ENCODE measurements at places on chromosomes 7 and 10.

DNA sequence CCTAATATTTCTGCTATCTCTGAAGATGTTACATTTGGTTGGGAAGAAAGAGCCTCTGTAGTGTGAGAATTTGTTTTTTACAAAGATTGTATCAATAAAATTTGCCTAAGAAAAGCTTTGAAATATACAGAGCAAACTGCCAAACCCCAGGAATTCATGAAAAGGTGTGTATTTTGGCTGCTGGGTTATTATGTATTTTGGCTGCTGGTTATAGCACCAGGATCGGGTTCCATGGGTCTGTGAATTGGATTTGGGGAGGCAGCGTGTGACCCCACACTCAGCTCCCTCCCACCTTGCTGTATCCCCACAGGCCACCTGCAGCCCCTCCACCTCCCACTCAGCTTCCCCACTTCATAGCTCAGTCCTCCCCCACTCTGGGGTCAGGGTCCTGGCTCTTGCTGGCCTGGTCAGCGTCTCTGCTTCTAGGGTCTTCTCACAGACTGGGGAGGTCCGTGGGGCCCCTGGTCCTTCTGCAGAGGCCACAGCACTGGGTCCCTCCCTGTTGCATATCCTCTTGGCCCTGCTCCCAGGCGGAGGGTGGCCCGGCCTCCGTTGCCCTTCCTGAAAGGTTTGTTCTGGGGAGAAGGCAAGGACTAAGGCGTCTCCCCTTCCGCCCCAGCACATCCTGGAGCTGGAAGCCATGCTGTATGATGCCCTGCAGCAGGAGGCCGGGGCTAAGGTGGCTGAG lies 24.0 kb upstream of the DPYSL4 start:
- no peak for DNase-seq

- DNase-seq: no peak
Observed at GRCh38 chr7:143885951-143886350, 16.0 kb downstream of the TCAF1 start.

- DNase-seq: no peak
Observed at GRCh38 chr10:75857896-75858295, 426.5 kb downstream of the LRMDA start.

- no peak for DNase-seq
Observed at GRCh38 chr7:105218215-105218614, 170.5 kb downstream of the SRPK2 start.

DNA sequence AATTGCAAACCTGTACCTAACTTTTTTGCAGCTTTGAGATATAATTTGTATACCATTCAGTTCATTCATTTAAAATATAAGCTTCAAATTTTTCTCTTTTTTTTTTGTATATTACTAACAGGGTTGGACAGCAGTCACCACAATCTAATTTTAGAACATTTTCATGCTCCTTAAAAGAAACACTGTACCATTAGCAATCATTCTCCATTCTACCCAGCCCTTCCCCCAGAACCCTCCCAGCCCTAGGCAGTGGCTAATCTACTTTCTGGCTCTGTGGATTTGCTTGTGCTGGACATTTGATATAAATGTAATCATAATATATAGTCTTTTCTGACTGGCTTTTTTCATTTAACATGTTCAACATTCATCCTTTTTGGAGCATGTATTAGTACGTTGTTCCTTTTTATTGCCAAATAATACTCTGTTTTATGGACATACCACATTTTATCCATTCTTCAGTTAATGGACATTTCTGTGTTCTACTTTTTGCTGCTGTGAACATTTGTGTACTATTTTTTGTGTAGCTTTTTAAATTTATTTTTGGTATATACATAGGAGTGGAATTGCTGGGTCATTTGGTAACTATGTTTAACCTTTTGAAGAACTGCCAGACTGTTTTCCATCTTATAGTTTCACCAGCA lies 40.9 kb upstream of the ST7 start:
- no peak for DNase-seq

GRCh38 chr7:65951837-65952578 lies 30.0 kb downstream of the GUSB start:
- no peak for DNase-seq

- no peak for DNase-seq
Observed at GRCh38 chr10:120630266-120630665, 173.2 kb downstream of the PLPP4 start.

DNA sequence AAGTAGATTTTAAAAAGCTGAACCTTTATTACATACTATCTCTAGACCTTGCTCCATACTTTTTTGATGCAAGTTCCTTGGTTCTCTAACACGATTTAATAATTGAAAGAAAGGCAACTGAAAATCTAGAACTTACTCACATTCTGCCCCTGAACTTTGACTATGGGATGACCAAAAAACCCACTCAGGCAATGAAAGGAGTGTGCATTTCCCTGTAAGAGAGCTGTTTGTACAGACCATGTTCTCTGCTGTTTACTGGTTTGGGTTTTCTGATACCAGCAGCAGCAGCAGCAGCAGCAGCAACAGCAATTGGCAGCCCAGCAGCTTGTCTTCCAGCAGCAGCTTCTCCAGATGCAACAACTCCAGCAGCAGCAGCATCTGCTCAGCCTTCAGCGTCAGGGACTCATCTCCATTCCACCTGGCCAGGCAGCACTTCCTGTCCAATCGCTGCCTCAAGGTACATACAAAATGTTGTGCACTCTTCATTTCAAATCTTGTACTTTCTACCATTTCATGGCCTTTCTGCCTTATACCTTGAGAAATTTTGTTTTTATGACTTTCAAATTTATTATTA lies 216.7 kb downstream of the FOXP2 start:
- DNase-seq: no peak

DNA sequence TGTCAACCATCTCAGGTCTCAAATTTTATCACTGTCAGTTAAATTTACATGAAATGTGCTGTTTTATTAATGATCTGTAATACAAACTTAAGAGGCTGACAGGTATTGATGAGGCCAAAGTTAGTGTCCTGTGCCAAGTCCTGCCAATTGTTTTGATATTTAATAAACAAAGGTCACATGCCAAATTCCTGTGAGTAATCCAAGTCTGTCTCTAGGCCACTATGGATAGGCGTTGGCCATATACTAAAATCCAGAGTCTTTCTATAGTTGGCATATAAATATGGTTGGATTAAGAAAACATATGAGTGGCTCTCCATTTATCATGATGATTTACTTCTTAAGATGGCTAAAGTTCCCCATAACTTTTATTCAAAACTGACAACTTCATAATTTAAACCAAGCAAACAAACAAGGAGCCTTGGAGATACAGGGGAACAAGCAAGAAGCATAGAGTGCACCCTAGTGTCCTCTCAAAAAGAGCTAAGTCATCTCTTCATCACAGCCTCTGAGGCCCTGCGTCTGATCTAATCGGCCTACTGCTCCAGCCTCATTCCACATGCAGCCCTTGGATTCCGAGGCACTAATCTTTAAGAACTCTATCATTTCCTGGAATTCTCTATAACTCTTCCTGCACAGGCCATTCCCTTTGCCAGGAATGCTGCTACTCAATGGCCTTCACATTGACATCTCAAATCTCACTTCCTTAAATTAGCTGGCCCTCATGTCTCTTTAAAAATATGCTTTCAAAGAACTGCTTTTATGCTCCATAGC lies 32.7 kb upstream of the NRCAM start:
- DNase-seq: no peak

GRCh38 chr10:63707254-63707910 lies 186.2 kb downstream of the REEP3 start:
- DNase-seq: peak; percentile 32

- no peak for DNase-seq
Observed at GRCh38 chr7:31116615-31117014, 64.5 kb downstream of the ADCYAP1R1 start.

GRCh38 chr10:98262571-98262970 lies 5.4 kb downstream of the LOXL4 start:
- no peak for DNase-seq

GRCh38 chr10:15439341-15439842 lies 68.3 kb upstream of the FAM171A1 start:
- no peak for DNase-seq

GRCh38 chr10:77195101-77195500 lies 442.5 kb downstream of the KCNMA1 start:
- no peak for DNase-seq

- no peak for DNase-seq
Observed at GRCh38 chr10:36050763-36051499, 408.8 kb upstream of the FZD8 start.

DNA sequence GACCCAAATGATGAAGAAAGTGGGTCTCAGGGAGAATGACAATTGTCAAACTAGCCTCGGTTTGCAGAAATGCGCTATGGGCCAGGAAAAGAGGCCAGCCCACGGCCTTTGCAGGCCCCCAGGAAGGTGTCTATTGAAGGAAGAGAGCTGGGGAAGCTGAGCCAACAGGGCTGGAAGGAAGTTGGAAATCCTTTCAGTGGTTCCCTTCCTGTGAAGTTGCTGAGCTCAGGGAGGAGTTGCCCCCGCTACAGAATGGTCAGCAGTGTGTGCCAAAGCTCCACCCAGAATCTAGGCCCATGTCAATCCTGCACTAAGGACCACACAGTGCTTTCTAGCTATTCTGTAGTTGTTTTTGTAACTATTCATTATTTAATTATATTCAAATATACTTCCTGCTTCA lies 91.6 kb upstream of the ANLN start:
- no peak for DNase-seq

- DNase-seq: no peak
Observed at GRCh38 chr7:18890134-18890533, 227.3 kb downstream of the TWIST1 start.

DNA sequence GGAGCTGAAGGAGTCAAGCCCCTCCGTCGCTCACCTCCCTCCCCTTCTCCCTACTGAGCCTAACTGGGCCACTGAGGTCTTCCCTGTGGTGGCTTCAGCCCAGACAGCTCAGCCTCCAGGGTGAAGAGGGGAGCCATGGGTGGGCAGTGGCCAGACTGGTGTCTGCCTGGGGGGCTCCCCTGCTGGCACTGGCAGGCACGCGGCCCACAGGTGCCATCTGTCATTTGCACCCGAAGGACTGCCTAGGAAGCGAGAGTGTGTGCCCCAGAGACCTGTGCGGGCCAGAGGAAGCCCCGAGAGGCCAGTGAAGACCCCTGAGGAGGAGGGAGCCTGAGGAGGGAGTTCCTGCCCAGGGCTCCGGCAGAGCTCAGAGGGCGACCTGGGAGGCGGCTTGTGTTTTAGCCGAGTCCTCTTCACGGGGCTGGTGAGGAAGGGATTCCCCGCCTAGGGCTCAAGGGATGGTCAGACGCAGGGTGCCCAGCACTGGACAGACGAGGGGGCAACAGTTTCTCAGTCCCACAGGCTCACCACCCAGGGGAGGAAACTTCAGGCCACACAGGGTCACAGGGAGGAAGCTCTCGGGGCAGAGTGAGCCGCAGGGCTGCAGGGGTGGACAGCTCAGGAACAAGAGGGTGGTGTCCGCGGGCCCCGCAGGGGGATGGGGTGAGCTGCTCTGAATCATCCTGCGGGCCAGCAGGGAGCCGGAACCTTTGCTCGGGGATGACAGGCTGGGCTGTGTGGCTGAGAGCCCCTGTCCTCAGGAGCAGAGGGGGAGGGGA lies 76.2 kb upstream of the PPP2R2D start:
- no peak for DNase-seq

DNA sequence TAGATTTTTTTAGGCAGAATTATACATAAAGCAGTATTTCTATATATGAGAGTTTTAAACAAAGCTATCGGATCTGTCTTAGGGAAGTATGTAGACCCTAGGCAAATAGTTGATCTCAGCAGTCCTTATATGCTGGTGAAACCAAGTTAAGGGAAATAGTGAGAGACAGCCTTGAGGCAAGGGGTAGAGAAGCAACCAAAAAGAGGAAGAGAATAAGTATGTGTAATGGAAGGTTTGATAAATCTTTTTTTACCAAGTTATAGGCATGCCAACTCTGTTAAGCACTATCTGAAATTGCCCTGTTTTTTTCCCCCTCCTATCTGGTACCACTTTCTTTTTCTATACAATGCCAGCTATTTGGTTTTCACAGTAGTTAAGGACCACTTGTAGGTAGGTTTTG lies 19.9 kb downstream of the SPAG6 start:
- no peak for DNase-seq

DNA sequence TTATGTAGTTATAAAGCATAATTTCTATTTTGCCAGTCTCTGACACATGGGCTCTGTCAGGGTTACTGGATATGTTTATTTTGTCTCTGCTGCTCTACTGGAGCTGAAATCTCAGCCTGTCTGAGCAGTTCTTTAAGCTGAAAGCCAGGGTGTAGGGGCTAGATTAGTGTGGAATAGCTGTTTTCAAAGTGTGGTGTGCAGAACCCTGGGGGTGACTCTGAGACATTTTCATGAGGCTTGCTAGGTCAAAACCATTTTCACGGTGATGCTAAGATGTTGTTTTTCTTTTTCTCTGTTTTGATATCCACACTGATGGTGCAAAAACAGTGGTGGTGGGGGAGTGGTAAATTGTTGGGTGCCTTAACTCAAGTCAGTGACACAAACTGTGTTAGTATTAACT lies 45.5 kb downstream of the CREM start:
- DNase-seq: no peak

- DNase-seq: no peak
Observed at GRCh38 chr7:37990337-37990736, 69.9 kb downstream of the EPDR1 start.

DNA sequence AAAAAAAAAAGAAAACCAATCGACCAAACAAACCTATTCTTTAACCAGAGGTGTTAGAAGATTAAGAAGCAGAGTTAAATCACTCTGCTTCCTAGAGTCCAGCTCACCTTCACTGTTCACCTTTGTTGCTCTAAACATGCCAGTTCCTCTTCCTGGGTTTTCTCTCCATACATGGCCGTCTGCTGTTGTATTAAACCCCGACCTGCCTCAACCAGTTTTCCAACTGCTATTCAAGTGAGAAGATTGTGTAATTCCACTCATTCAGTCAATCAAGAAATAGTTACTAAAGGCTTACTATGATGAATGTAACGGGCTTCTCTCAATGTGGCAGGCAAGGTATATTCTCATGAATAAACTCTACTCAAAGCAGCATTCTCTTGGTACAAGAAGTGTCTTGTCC lies 8.8 kb downstream of the AASS start:
- no peak for DNase-seq

- no peak for DNase-seq
Observed at GRCh38 chr7:95357623-95358022, 33.3 kb upstream of the PON1 start.

- no peak for DNase-seq
Observed at GRCh38 chr7:43211286-43211685, 98.8 kb downstream of the HECW1 start.

DNA sequence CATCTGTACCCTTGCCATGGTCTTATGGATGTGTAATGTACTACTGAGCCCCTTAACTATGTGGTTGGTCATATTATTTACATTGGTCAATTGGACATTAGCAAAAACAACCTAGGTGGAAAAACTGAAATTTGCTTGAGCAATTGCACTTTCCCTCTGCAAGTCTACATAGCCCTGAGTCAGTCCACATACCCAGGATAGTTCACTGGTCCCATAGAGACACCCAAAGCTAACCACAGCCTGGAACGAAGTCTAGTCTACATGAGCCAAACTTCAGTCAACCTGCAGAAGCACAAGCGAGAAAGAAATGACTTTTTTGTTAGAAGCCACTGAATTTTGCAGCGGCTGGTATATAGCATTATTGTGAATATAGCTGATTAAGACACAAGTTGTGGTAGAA lies 37.6 kb upstream of the COL1A2 start:
- no peak for DNase-seq

- DNase-seq: no peak
Observed at GRCh38 chr10:60139290-60139689, 232.9 kb upstream of the CCDC6 start.
